HAP-1 (cell line): ENCODE measurements at places on chromosomes 13 and 19.

- DNase-seq = no peak
Measured at GRCh38 chr13:112980434-112980833, 11.4 kb downstream of the MCF2L start.

GRCh38 chr19:9528757-9529336 lies 9.6 kb downstream of the ZNF426 start:
- no peak for DNase-seq

- no peak for DNase-seq
Measured at GRCh38 chr13:44967704-44968433, 21.4 kb downstream of the NUFIP1 start.

DNA sequence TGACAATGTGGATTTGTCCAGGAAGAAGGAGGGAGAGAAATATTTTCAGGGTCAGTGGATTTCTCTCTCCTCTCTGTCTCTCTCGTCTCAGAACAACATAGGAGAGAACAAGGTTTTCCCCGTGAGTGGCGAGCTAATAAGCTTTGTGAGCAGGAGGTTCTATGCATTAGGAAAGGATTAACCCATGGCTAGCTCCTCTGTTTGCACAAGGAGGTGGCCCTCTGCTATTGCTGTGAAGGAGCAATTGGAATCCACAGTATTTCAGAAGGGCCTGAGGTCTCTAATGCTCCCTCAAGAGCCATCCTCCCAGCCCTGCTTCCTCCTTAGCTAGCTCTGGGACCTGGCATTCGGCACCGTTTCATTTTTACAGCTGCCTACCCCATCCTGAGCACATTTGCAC lies 288.9 kb upstream of the MAB21L1 start:
- no peak for DNase-seq

DNA sequence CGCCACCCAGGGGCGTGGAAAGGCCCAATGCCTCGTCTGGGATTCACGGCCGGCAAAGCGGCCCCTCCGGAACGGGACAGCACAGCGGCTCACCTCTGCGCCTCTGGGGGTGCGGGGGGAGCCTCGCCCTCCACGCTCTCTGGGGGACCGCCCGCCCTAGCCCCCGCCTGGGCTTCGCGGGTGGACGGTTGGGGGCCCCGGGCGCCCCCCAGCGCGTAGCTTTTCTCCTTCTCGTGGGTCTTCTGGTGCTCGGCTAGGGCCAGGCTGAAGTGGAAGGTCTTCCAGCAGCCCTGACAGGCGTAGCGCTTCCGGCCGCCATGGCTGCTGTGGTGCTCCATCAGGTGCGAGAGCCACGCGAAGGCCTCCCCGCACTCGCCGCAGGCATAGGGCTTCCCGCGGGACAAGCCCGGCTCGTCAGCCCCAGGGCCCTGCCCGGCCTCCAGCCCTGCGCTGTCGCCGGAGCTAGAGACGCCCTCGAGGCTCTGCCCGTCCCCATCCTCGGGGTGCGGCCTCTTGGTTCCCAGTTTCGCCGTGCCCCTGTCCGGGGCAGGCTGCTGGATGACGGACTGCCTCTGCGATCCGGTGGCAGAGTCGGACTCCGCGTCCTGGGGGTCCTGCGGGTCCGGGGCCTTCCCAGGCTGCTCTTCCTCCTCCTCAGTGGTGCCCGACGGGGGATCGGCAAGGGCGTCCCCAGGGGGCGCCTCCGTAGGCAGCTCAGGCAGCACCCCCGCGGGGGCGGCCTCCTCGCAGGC lies 13.3 kb downstream of the ZSCAN18 start:
- DNase-seq = no peak

- no peak for DNase-seq
Measured at GRCh38 chr13:91238036-91238435, 109.5 kb upstream of the MIR17HG start.

DNA sequence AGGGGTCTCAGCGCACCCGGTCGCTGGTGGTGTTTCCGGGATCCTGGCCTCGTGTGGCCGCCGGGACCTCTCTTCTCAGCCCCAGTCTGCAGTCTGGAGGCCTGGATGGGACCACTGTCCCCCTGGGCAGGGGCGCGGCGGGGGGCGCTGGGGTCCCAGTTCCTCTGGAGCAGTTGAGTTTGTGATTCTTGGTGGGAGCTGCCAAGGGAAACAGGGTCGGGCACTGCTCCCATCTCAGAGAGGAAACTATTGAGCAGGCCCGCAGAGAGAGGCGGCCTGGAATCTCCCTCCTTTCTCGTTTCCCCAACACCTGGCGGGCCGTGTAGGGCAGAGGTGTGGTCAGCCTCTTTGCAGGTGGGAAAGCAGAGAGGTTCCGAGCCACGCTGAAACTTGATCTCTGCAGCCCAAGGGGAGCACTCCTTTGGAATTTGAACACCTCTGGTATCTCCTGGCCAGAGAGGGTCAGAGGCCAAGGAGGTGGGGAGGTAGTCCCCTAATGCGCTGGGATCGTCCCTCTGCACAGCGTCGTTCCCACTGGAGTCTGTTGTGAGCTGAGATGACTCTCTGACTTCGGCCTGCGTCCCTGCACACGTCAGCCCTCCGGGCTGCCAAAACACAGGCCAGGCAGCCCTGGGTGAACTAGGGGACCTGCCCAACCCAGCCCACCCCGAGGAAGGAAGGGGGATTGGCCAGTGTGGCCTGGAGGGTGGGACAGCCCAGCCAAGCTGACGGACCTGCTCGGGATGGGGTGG lies 741 bp downstream of the PLEKHF1 start:
- DNase-seq = peak; percentile 25

GRCh38 chr19:658916-659839 lies 3.8 kb downstream of the RNF126 start:
- DNase-seq = no peak

- DNase-seq = peak; percentile 75
Measured at GRCh38 chr13:98576963-98577835, at the start of gene STK24. Gene STK24, minus strand, starts transcription at chr13:98577107. Its CDS starts 321 bp downstream, at chr13:98576786.

- DNase-seq = no peak
Measured at GRCh38 chr19:41545547-41545946, 30.4 kb upstream of the CEACAM21 start.

GRCh38 chr19:8208922-8209461 lies at the start of gene CERS4:
Gene CERS4, plus strand, starts transcription at chr19:8209370. Its CDS starts 41,707 bp downstream, at chr19:8251077.
- peak; percentile 82 for DNase-seq

DNA sequence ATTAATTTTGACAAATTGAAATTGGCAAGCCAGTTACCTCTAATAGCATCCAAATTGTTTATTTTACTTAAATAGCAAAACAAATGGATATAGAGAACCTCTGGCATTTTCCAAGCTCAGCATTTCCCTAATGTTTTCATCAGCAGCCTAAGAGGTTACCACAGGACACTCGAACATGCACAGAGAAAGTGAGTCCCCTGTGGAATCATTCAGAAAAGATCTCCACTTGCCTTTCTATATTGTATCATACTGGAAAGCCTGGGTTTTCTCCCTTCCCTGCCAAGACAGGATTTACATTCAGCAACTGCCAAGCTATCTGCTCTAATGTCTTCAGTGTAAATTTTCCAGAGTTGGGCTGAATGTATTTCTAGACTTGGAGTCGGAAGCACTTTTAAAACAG lies 188.9 kb downstream of the KCTD12 start:
- no peak for DNase-seq

DNA sequence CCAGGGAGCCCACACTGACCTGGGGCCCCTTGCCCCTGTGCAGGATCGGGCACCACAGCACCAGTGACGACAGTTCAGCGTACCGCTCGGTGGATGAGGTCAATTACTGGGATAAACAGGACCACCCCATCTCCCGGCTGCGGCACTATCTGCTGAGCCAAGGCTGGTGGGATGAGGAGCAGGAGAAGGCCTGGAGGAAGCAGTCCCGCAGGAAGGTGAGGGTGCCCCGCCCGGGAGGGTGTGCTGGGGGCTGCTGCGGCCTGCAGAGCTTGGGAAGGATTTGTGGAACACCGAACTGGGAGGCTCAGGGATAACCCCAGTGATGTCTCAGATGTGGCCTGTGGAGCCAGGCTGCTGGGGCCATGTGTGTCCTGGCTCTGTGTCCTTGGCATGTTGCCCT lies 4.2 kb downstream of the B3GNT8 start:
- no peak for DNase-seq

DNA sequence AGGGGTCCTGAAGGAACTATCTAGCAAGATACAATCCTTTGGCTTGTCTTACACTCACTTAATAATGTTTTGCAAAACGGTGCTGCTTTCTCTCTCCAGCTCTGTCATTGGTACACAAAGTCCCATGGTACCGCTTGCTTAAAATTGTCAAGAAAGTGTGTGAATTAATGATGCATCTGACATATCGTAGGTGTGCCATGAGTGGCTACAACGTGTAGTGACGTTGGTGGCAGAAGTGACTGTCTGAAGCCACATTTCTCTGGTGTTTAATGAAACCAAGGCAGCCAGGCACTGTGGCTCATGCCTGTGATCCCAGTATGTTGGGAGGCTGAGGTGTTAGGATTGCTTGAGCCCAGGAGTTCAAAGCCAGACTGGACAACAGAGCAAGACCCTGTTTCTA lies 2.6 kb downstream of the HSH2D start:
- no peak for DNase-seq

DNA sequence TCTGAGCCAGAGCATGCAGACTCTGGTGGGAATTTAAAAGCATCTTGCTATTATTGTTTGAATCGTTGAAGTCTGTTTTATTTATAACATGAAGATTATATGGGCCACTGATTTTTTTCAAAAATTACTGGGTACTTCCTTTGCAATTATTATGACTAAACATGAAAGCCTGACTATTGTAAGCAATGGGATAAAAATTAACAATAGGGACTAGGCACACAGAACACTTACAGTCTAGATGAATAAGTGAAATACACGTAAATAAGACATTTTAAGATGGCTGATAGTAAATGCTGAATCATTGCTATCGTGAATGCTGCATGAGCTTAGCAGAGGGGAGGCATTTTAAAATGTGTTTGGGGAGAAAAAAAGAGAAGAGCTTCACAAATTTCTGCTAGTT lies 81.0 kb upstream of the MAB21L1 start:
- no peak for DNase-seq

DNA sequence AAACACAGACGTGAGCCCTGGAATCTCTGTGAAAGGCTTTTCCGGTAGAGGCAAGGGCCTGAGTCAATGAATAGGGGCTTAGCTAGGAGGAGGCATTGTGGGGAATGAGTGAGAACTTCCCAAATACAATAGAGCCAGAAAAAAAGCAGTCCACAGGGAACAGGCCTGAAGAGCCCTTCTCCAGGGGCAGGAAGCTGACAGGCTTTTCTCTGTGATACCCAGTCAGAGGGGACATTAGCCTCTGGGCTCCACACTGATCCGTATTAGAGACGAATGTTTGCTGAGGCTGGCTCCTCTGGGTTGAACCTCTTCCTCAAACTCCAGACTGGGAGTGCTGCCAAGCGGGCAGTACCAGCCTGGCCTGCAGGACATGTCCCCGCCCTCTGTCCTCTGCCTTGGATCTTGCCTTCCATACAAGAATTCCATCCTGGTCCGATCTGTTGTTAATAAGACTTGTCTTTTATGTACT lies 2.3 kb downstream of the DHRS12 start:
- peak; percentile 62 for DNase-seq

- DNase-seq = no peak
Measured at GRCh38 chr19:46409191-46409590, 4.2 kb downstream of the CCDC8 start.

- peak; percentile 95 for DNase-seq
Measured at GRCh38 chr13:42039946-42040729, 8.3 kb upstream of the DGKH start.

DNA sequence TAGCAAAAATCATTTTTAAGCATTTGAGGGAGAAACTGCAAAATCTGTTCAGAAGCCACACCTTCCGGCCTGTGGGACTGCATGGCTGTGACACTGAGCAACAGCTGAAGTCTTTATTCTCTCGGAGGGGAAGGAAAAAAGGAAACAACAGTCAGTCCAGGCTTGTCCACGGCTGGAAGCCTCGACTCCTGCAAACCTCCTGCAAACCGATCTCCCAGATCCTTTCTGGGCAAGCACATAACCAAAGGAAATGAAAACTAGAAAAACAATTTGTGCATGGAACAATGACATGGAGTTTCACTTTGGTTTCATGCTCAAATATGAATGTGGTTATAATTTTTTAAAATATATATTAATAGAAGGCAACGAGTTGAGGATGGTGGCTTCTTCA lies 1.0 kb downstream of the COL4A1 start:
- DNase-seq = no peak

GRCh38 chr13:65650321-65650720 lies 1579.8 kb downstream of the PCDH9 start:
- no peak for DNase-seq

DNA sequence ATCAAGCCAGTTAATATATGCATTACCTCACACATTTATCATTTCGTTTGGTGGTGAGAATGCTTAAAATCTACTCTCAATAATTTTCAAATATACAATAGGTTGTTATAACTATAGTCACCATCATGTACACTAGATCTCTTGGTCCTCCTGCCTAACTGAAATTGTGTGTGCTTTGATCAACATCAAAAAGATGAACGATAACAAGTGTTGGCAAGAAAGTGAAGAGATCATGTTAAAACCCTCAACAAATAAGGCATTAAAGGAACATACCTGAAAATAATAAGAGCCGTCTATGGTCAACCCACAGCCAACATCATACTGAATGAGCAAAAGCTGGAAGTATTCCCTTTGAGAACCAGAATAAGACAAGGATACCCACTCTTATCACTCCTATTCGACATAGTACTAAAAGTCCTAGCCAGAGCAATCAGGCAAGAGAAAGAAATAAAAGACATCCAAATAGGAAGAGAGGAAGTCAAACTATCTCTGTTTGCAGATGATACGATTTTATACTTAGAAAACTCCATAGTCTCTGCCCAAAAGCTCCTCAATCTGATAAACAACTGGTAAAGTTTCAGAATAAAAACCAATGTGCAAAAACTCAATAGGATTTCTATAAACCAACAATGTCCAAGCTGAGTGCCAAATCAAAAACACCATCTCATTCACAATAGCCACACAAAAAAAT lies 27.9 kb upstream of the OR10H1 start:
- DNase-seq = no peak

DNA sequence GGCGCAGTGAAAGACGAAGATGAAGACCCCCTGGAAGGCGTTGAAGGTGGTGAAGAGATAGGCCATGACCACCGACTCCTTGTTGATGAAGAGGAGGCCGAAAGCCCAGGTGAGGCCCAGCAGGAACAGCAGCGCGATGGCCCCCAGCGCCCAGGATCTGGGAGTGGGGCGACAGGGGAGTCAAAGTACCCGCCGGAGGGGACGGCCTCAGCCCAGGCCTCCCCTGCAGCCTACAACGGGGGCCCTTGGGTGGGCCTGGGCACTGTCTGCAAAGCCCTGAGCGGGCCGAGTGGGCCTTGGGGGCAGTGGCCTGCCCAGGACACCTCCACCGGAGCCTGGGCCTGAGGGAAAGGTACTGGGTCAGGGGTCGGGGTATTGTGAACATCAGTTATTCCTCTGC lies 19.0 kb upstream of the ASF1B start:
- no peak for DNase-seq

DNA sequence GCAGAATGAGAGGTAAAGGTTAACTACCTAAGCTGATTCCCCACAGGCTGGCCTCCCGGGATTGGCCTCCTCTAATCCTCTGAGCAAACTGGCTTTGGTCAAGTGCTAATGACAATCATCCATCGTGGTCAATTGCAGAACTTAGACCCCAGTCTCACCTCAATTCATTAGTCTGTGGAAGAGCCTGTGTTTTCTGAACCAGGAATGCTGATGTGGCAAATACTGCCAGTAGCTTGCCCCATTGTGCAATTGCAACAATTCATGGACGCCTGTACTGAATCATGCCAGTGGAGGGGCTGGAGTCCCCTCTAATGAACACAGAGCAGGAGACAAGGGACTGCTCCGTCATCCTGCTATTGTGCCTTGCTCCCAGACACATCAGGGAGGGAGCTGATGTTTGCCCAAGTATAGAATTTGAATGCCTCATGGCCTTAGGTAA lies 1256.5 kb downstream of the EFNB2 start:
- no peak for DNase-seq

- DNase-seq = peak; percentile 55
Measured at GRCh38 chr13:25836574-25837336, 215.1 kb downstream of the SHISA2 start.

GRCh38 chr19:14795078-14795721 lies 16.8 kb upstream of the ADGRE2 start:
- DNase-seq = no peak
